ENCODE measurements at places on chromosomes 5 and 9.

DNA sequence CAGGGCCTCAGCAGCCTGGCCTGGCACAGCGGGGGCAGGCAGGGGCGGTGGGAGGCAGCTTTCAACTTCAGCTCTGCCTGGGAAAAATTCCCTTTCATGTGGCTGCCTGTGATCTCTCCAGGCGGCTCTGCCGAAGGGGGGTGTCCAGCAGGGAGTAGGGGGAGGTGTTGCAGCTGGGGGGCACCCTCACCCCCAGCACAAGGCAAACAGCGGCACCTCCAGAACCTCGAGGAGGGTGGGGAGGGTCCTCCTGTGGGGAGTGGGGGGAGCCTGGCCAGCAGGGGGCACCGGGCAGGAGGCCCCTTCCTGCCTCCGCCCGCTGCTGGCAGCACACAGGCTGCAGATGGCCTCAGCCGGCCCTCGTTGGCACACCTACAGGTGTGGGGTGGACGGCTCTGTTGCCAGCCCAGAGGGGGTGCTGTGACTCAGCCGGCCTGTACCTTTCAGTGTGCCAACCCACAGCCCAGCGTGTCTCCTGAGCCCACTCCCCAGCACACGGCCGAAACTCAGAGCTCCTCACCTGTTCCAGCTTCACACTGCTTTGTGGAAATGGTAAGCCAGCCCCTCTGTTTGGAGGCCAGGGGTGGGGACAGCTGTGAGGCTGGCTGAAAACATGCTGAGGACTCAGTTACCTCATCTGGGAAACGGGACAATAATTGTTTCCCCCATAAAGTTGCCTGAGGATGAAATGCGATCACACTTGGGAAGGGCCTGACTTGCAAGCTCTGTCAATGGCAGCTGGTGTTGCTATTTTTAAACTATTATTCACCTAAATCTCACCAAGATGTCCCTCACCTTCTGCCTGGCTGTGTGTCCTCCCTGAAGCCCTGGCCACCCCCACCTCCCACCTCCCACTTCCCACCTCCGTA, 37.0 kb downstream of the CXXC5 start:
- DNase-seq = no peak

DNA sequence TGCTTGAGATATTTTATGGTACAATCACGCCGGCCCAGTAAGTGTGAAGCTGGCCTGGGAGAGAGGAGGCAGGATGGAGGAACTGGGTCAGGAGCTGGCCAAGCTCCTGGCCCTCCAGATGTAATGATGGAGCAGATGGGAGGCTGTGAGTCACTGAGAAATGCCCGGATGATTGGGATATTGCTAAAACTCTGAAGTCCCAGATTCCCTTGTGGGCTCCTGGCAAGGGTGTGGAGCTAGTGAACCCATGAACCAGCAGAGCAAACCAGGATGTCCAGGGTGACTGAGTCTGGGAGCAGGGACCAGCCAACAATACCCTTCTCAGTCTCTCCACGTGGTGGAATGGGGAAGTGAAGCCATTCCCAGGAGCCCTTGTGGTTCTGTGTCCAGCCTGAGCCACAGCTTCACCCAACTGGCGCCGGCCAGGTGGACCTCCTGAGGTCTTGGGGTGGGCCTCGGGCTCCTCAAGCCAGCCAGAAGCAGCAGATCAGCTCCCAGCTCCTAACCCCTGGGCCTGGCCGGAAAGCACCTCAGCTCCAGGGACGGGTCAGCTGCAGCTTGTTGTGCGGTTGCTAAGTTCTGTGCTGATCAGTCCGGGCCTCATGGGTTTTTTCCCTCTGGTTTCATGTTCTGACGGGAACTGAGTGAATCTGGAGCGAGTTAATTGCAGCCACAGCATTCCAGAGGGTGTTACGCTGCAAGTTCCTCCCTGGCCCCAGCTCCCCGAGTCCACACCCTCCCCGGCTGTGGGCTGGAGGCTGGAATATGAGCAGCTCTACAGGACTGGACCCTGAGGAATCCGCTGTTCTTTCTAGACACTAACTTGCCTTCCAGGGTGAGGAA, 37.6 kb downstream of the DUSP1 start:
- no peak for DNase-seq

DNA sequence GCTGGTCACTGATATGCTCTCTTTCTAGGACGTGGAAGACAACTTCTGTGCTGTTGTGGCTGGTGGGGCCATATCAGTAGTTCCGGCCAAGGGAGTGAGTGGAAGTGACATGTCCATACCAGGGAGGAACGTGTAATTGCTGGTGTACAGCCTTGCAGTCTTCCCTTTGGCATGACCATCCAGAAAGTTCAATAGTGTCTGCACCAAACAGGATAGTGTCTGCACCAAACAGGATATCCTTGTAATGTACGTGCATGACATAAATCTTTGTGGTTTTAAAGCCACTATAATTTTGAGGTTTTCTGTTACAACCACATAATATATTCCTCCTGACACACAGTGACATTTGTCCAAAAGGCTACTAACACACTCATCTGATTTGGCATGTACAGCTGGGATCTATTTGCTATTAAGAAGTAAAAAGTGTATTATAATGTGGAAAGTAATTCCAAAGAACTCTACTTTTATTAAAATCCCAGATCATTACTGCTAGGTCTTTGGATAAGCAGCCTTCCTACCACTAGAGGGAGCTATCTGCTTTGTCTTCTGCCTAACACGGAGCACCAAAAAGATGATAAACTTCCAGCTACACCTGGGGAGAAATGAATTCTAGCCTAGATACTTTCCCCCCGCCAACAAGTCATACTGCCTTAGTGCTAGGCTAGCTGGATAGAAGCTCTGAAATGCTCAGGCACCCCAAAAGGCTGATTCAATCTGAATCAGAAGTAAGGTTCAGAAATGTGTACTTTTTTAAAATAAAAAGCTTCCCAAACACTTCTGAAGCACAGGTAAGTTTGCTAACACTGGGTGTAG, 52.7 kb downstream of the RNF145 start:
- no peak for DNase-seq

DNA sequence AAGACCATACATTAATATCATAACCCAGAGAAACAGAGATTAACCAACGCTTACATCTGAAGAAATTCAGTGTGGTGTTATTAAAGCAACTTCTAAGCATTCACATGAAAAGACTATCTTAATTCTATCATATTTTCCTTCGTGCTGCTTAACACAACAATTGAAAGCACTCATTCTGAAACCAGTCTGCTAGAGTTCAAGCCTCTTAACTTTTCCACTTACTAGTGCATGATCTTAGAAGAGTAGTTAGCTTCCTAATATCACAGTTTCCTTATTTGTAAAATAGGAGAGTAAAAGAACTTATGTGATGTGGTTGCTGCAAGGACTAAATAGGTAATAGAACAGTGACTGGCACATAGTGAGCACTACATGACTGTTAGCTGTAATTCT, 379.3 kb downstream of the TRIM36 start:
- DNase-seq = no peak

DNA sequence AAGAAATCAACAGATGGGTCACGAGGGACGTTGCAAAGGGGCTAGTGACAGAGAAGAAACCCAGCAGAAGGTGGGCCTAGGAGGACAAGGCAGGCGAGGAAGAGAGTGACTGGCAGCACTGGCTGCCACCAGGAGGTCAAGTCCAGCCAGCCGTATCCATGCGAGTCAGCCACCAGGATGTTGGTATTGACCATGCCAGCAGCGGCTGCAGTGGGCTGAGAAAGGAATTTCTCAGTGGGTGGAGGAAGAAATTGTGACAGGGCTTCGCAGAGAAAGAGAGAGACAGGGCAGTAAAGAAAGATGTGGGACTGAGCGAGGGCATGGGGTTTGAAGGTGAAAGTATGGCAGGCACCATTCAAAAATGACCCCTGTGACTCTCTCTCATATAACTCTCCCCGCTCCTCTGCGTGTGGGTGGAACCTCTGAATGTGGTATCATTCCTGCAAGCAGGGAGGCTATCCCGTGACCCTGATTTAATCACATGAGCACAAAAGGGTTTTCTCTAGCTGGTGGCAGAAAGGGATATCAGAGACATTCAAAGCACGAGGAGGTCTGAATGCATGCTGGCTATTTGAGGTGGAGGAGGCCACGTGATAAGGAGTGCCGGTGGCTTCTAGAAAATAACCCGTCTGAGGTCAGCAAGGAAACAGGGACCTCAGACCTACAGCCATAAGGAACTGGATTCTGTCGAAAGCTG, 45.4 kb upstream of the FBXW11 start:
- DNase-seq = no peak

GRCh38 chr9:27328483-27328882, 31.5 kb upstream of the EQTN start:
- no peak for DNase-seq

DNA sequence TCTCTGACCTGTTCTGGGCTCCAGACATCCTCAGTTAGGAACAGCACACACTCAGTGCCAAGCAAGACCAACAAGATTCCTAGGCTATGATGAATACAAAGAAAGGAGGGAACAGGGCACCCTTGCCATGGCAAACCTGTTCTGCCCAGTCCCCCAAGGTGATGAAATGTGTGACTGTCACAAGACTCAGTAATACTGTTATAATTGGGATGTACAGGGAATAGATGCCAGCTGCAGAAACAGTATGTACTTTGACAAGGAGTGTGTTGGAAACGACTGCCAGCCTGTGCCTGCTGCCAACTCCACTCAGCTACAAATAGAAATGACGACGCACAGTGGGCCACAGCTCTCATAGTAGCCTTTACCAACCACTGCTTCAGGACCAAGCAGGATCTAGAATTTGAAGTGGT, 453.0 kb downstream of the EFNA5 start:
- no peak for DNase-seq

GRCh38 chr9:133004999-133005760, 25.6 kb upstream of the GTF3C5 start:
- DNase-seq = no peak

GRCh38 chr5:119426057-119426456, 26.2 kb upstream of the HSD17B4 start:
- DNase-seq = no peak

DNA sequence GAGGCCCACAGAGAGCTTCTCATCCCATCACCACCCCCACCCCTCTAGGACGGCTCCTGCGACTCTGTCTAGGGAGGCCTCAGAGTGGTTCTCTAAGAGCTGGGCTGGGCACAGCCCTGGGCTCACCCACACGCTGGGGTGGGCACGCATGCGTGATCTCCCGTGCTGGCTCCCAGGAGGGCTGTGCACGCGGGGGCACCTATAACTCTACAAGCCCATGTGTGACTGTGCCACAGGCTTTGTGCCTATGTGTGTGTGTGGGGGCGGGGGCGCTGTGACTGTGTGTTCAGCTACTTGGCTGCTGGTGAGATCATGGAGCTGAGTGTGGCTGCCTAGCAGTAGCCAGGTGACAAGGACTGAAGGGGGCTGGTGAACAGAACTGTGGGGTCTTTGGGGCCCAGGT, 32.2 kb downstream of the NDUFA8 start:
- no peak for DNase-seq

GRCh38 chr9:18237776-18238175, 236.2 kb upstream of the ADAMTSL1 start:
- DNase-seq = no peak

DNA sequence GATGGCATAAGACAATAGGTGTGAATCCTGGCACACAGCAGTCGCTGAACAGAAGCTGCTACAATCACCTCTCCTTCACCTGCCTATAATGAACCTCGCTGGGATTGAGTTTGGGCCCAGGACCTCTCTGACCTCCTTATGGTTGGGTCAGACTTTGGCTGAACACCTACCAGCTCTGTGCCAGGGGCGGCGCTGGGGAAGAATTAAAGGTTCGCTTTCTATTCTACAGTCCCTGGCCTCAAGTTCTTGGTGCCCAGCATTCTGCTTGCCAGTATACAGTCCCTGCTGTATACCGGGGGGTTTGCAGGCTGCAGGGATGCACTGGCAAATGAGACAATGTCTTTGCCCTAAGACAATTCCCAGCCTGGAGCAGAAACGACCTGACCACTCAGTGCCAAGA, 895 bp upstream of the STRBP start:
- no peak for DNase-seq

DNA sequence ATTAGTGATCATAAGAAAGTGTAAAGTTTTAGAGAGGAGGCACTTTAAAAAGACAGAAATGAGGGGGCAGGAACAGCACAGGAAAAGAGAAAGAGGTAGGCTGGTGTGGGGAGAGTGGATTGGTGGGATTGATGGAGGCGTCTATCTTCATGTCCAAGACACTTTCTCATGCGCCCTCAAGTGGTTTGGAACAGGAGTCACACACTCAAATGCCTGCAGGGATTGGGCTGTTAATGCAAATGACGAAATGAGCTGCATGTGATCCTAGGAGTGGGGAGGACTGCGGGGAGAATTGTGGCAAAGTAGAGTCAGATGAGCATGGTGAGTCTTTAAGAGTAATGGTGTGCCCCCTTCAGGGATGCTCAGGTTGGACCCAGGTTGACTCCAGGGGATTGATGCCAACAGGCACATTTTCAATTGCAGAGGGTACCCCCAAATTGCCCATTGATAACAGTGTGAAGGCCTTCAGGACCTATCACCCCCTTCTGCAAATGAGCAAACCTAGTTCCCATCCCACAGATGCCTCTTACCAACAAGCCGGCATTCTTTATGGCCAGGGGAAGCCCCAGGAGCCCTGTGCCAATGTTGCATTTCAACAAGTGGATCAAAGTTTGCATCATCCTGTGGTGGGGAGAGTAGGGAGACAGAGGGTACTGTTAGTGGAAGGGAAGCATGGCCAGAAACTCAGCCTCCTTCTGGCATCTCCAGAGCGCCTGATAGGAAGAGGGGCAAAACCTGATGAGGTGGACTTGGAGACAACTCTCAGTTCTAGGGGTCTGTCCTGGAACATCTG, 5.3 kb downstream of the SLC36A3 start:
- DNase-seq = no peak

- DNase-seq = no peak
These were observed 21.5 kb upstream of the AKNA start for GRCh38 chr9:114409103-114409780.

DNA sequence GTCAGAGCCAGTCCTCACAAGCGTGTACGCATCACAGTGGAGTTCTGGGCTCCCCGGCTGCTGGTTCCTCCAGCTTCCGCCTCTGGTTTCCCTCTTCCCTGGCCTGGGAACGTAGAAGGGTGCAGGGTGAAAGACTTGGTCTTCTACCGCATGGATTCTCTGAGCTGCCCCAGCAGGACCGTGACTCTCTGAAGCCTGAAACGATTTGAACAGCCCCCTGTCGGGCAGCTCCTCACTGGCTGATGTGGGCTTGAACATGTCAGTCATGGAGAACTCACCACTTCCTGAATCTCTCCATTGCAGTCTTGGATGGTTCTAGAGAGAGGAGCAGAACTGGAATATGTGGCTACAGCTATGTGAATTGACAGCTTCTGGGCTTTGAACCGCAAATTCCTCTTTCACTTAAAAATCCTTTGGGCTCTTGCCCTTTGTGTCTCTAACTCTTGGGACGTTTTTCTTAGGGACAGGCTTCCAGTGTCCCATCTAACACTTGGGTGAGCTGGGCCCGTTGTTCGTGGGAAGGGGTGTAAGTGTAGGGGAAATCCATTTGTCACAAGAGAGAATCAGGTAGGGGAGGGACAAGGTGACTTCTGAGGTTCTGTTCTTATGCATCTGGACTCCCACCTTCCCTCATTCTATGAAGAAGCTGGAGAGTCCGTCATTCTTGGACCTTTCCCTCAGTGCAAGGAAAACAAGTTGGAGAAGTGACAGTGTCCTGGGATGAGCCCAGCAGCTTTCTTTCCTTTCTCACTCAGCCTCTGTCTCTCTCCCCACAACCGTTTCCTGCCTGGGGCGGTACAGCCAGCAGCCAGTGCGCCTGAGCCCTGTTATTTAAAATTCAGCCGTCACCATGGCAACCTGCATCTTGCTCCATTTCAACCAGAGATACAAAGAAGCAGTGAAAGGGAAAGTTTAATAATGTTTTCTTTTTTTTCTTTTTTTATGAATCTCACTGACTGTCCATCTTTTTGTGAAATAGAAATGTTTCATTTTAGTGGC, 84.7 kb downstream of the PTTG1 start:
- DNase-seq = peak; percentile 66

GRCh38 chr9:37942621-37943344, 38.9 kb upstream of the SLC25A51 start:
- no peak for DNase-seq

Measured in stimulated activated CD4-positive, alpha-beta T cell treated with anti-CD3 and anti-CD28 coated beads, Interleukin-2, amount 100 ng/mL, for 24 hours (primary cell).